ENCODE measurements at places on chromosomes 12 and 14.
A peak's percentile ranks its signal among the peaks of the same experiment; 100 is the strongest.

- no peak for DNase-seq
These were observed 403.3 kb downstream of the ETNK1 start for GRCh38 chr12:23028158-23028802.

- no peak for DNase-seq
These were observed 44.7 kb upstream of the CHST11 start for GRCh38 chr12:104411826-104412641.

GRCh38 chr12:6951551-6952120 lies 480 bp downstream of the PTPN6 start:
- DNase-seq, result no peak

DNA sequence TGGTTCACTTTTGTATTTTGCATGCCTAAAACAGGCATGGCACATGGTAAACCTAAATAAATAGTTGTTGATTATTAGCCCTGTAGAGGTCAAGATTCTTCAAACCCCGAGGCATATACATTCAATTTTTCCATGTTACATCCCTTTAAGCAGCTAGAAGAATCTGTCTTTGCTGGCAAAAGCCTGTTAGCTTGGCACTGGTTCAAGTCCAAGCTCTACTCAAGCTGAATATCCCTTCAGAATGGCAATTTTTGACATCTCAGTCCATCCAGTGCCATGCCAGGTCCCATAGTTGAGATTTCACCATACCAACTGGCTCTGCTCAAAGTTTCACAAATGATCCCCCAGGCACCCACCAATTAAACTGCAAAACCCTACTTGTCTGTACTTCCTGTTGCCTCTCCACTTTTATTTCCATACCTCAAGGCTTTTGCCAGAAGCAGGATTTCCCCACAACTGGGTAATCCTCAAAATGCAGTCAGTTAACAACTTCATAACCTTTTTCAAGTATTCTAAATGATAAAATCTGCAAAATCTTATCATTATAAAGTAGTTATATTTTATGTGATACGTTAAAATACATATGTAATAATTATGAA lies 9.0 kb upstream of the DCN start:
- no peak for DNase-seq

GRCh38 chr12:47156167-47156736 lies 76.5 kb upstream of the AMIGO2 start:
- no peak for DNase-seq

DNA sequence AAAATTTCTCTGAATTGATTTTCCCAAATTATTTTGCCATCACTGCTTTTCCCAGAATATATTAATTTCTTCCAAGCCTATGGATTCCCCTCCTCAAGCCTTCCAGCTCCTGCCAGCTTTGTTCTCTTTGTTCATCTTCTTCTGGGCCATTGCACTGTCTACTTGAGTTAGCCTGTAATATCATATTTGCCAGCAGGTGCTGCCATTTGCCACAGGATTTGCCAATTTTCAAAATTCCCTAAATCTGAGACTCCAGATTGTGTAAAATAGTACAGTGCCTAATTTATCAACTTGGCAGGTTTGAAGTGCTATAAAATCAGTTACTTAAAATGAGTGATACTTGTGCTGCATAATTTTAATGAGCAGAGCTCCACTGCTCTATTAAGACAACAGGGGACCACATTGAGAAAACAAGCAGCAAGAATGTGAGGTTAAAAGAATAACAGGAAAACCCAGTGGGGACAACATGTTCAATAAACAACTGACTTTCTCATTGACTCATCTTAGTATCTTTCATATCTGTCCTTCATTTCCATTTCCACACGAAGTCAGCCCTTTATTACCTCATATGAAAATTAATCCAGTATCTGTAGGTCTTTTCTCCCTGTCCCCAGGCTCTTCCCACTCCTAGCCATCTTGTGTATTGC lies 84.6 kb upstream of the CCDC196 start:
- DNase-seq, result no peak

GRCh38 chr12:47303207-47303606 lies 223.4 kb upstream of the AMIGO2 start:
- DNase-seq, result no peak

- no peak for DNase-seq
These were observed 20.3 kb upstream of the GPR33 start for GRCh38 chr14:31508135-31508534.

DNA sequence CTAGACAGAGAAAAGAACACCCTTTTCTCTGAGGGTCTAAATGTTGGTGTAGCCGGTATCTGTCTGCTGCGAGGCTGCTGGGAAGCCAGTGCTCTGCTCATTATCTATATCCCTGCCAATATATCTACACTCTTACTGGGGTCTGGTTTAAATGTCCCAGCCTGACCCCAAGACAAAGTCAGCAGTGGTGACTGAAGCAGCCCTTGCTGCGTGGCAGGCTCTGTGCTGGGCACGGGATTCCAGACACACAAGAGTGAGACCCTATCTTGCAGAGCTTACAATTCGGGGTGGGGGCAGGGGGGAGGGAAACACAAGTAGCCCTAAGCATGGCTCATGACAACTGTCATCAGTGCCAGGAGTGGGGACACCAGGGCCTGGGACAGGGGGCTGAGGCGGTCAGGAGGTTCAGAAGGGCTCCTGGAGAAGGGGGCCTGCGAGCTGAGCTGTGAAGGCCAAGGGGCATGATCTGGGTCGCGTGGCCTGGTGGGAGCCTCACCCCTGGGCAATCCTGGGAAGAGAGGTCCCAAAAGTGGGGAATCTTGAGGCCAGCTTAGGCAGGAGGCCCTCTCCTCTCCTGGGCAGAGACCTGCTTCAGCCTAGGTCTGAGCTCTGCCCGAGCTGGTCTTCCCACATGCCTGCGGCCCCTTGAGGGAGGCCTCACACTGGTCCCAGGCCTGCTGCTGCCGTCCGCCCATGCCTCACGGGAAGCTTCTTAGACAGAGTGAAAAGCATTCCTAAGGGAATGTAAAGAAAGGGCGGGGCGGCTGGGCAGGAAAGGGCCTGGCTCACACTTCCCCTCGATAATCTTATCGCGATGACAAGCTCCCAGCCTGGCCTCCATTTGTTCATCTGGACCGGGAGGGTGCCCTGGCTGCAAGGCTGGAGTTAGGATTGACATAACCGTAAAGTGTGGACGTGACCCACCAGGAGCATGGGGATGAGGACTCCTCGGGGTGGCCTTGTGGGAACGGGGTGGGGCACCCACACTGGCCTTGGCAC lies 7.3 kb upstream of the RCOR1 start:
- DNase-seq, result no peak

DNA sequence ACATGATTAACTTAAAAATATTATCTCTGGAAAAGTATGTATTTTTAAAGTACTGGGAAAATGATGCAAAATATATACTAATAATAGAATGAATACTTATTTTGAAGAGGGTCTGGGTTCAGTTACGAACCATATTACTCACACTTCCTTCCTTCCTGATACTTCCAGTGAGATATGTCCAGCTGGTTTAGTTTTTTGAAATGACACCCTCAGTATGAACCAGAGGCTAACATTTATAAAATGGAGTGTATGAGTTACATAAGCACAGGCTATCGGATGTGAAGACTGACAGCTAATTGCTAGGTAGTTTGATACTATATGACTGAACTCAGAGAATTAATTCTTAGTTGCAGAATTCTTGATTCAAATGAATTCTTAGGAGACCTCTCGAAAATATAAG lies 122.9 kb downstream of the OTOGL start:
- DNase-seq, result no peak

DNA sequence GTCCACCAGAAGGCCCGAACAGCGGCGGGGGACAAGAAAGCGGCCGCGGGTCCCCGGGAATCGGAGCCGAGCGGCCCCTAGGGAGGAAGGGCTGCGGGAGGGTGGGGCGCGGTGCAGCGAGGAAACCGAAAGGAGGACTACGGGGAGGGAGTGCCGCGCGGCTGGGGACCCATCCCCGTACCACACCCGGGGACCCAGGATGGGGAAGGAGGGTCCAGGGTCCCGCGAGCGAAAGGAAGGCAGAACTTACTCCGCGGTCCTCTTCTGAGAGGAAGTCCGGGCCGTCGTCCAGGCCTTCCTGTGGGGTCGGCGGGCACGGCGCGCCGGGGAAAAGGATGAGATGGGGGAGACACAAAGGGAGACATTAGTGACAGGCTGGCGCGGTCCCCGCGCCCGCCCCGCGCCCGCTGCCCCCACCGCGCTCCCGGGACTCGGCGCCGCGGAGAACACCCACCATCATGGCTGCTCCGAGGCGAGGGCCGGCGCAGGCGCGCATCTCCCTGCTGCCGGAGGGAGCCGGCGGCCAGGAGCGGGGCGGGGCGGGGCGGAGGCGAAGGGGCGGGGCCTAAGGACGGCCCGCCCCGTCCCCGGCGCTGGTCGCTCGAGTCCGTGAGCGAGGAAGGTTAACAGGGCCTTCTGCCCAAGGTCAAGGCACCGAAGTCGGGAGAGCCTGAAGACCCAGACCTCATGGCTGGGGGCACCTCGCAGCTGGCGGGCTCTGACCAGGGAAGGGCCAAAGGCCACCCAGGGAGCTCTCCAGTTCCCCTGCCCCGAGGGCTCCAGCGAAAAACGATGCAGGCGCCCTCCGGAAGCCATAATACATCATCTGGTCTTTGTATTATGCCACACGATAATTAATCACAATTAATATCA lies at the start of gene SNX6:
Gene SNX6 (minus strand): TSS at position 492 of the 873 bp plus-strand sequence. CDS start 32 bp downstream, at position 460.
- DNase-seq, result peak; percentile 65

DNA sequence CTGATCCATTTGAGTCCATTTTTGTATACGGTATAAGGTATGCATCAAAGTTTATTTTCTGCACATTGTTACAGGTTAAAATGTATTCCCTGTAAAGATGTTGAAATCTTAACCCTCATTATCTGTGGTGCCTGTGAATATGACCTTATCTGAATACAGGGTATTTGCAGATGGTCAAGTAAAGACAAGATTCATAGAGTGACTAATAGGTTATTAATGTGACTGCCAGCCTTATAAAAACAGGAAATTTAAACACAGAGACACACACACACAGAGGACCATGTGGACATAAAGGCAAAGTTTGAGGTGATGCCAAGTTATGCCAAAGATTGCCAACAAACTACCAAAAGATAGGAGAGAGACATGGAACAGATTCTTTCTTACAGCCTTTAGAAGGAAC lies 347.2 kb upstream of the DCN start:
- no peak for DNase-seq

GRCh38 chr14:90368946-90369721 lies 27.7 kb upstream of the CALM1 start:
- no peak for DNase-seq

- DNase-seq, result no peak
These were observed 2.3 kb upstream of the GPX2 start for GRCh38 chr14:64944861-64945260.

DNA sequence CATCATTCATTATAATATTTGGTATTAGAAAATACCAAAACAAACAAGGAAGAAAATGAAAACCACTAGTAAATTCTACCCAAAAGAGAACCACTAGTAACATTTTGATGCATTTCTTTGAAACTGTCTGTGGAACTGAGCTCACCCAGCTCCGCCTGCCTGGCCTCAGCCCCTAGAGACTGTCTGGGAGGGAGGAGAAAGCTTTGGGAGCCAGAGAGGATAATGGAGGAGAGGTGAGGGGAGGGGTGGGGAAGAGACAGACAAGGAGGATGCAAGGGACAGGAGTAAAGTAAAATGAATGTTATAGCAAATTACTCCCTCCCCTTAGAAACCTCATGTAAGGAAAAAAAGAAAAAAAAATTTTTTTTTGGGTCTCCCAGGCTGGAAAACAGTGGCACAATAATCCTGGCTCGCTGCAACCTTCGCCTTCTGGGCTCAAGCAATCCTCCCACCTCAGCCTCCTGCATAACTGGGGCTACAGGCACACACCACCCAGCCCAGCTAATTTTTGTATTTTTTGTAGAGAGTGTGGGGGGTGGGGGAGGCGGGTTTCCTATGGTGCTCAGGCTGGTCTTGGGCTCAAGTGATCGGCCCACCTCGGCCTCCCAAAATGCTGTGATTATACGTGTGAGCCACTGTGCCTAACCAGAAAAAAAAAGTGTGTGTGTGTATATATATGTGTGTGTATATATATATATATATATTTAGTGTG lies 3.2 kb upstream of the MMP19 start:
- DNase-seq, result no peak

DNA sequence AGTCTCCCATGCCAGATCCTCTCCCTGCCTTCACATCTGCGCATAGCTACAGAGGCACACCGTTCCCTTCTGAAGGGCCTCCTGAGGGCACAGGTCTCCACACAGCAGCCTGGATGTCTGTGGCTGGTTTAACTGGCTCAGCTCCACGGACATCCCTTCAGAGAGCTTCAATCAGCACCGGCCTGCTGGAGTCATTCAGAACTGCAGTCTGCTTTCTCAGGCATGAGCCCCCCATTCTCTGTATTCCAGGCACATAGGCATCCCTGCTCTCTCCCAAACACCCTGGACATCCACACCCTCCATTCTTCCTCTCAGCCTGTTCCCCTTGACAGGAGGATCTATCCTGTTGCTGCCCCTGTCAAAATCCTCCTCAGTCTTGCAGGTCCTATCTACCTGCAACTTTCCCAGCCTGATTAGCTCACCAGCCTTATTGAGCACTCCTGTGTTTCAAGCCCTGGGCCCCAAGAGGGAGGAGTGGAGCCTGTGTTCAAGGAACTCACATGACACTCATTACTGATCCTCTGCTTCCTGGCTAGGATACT lies 2.9 kb upstream of the DHRS2 start:
- no peak for DNase-seq

DNA sequence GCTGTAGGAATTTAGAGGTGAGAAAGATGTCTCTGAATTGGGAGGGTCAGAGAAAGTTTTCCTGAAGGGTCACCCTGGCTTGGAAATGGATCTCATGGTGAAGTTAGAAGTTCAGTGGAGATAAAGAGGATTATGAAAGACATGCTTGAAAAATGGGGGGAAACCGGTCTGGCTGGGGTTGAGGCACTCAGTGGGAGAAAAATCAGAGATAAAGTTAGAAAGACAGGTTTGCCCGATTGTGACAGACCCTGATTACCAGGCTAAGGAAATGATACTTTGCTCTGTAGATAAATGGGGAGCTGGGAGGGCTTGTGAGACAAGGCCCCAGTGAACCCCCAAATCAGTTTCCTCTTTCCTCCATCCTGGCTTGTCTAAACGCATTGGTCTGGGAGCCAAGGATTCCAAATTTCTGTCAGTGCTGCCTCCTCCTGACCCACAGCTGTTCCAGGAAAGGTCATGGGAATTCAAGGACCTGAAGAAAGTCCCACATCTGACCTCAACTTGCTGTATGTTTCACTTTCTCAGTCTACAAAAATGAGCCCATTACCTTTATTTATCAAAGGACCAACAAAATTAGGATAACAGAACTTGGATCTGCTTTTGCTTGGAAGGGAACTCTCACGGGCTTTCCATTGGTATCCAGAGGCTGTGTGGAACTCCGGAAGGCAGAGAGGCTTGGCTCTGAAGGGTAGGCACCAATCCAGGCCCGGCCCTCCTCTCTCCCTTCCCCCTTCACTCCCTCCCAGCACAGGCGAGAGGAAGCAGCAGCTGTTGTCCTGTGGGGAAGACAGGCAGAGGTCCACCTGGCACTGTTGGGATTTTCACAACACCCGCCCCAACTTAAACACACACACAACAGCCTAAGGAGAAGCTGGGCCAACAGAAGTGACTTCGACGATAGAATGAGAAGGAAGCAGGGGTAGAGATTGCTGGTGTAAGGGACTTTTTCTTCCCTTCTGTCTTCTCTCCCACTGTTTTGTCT lies 3.4 kb upstream of the RNASE7 start:
- DNase-seq, result no peak

Data from stimulated activated CD8-positive, alpha-beta memory T cell treated with anti-CD3 and anti-CD28 coated beads, Interleukin-4, amount 100 ng/mL, for 1 hour (primary cell).